WTC11 (cell line): ENCODE measurements at places on chromosomes 7 and 10.
A peak's percentile ranks its signal among the peaks of the same experiment; 100 is the strongest.

DNA sequence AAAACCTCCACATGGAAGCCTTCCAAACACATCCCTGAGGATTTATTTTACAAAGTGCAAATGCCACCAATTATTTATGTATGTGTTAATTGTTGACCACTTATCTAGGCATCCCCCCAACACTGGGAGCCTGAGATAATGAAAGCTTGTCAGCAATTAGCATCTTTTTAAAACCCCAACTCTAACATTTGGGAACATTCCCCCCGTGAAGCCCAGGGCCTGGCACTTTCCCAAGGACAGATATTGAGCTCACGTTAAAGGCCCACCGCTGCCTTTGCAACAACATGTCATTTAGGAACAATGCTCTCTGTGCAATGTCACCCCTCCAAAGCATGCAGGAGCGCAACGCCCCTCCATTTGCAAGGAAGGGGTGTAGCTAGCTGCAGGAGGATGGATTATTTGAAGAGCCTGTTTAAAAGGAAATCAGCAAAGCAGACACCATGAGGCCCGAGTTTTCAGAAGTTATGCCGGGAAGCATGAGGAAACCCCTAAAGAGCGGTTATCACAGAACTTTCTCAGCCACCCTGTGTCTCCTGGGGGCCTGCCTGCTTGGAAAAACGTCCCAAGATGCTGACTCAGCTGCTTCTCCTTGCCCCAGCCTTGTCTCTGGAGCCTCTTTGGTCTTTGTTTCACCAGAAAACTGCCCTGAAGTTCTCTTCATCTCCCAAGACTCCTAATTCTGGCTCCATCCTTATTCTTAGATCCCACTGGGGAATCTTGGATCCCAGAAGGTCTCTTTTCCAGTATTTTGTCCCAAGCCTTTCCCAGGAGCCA is 444.1 kb downstream of the GRID1 start:
- H3K27ac ChIP-seq: no peak overlapping the region
- H3K27me3 ChIP-seq: no peaks in the 10 kb centered on the region
- H3K4me3 ChIP-seq: no peak overlapping the region
- no peak for DNase-seq

- H3K4me3 ChIP-seq: no peak overlapping the region
- no peak overlapping the region for H3K27ac ChIP-seq
- DNase-seq: no peak
- no peaks in the 10 kb centered on the region for H3K27me3 ChIP-seq
These were observed 8.7 kb upstream of the GRIFIN start for GRCh38 chr7:2484868-2485267.

GRCh38 chr7:105261689-105262088 is 127.0 kb downstream of the SRPK2 start:
- H3K36me3 ChIP-seq: peaks cover 22% of the 10 kb centered on the region
- H3K4me1 ChIP-seq: peaks cover 43% of the 10 kb centered on the region
- no peak overlapping the region for H3K4me3 ChIP-seq

DNA sequence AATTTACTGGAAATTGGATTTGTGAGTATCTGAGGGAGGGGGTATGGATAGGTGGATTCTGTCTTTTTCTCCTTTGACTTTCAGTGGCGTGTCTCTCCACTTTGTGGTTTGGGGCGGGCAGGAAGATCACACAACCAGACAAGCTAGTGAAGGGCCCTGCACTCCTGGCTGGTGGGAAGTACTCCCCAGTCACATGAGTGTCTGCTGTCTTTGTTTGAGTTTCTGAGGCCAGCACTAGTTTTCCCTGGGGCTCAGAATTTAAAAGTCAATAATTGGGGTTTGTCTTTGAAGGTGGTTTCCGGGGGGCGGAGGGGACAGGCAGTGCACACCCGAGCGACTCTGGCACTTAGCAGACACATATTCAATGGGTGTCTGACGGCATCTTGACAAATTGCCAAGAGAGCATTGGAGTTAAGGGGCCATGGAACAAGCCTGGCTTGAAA is 120.1 kb downstream of the WDFY4 start:
- H3K4me3 ChIP-seq: no peak overlapping the region
- H3K27me3 ChIP-seq: peaks cover 10% of the 10 kb centered on the region; the same call in 1 of the 2 replicates
- H3K36me3 ChIP-seq: no peaks in the 10 kb centered on the region
- peaks cover 22% of the 10 kb centered on the region for H3K4me1 ChIP-seq
- no peak for DNase-seq
- H3K27ac ChIP-seq: no peak overlapping the region

- H3K36me3 ChIP-seq: no peaks in the 10 kb centered on the region
- H3K4me1 ChIP-seq: peaks cover 47% of the 10 kb centered on the region
- DNase-seq: peak; percentile 78
- H3K27ac ChIP-seq: peak overlapping the region; percentile 99
- peak overlapping the region; percentile 86 for H3K4me3 ChIP-seq
These were observed 1.5 kb upstream of the SKIDA1 start for GRCh38 chr10:21526860-21527597.

- peaks cover 3% of the 10 kb centered on the region; the same call in 1 of the 2 replicates for H3K4me1 ChIP-seq
- no peak for DNase-seq
- H3K36me3 ChIP-seq: peaks cover 18% of the 10 kb centered on the region
- no peak overlapping the region for H3K4me3 ChIP-seq
These were observed 182.8 kb upstream of the PHYHIPL start for GRCh38 chr10:58993480-58994221.

DNA sequence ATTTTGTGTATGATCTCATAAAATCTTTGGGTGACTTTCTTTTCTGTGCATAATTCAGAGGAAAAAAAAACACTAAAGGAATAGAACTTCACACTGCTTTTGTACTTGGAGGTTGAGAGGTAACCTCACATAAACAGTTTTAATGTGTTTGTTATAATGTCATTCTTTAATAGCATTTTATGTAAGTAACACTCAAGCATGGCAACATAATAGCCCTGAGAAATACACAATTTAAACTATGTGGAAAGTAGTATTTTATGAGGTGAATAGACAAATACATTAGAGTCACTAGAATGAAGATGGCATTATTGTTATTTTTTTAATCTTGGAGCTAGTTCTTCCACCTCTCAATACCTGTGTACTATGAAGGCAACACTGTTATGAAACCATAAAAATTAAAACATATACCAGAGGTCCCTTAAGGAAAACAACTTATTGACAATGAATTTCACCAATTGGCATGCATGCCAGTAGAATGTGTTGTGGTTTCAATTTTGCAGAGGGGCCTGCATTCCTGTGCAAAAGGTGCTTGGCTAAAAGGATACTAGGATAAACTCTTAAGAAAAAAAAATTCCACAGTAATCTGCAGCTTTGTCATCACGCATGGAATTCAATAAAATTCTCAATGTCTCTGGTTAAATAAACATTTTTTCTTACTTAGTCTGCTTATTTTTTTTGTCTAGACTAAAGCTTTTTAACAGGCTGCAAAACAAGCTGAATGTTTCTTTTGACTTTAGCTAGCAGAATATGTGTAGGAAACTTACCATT is 102.5 kb downstream of the CD36 start:
- peaks cover 19% of the 10 kb centered on the region for H3K4me1 ChIP-seq
- H3K36me3 ChIP-seq: no peaks in the 10 kb centered on the region
- no peak overlapping the region for H3K27ac ChIP-seq
- H3K27me3 ChIP-seq: no peaks in the 10 kb centered on the region
- H3K4me3 ChIP-seq: no peak overlapping the region

- no peaks in the 10 kb centered on the region; the same call in 1 of the 2 replicates for H3K36me3 ChIP-seq
- DNase-seq: peak; percentile 65
- no peaks in the 10 kb centered on the region for H3K4me1 ChIP-seq
These were observed 9.5 kb downstream of the IRF5 start for GRCh38 chr7:128946936-128947830.

- H3K27me3 ChIP-seq: no peaks in the 10 kb centered on the region
- no peak overlapping the region for H3K4me3 ChIP-seq
- no peak for DNase-seq
- H3K36me3 ChIP-seq: no peaks in the 10 kb centered on the region
- peaks cover 16% of the 10 kb centered on the region for H3K4me1 ChIP-seq
- H3K27ac ChIP-seq: no peak overlapping the region
These were observed 12.2 kb downstream of the PRKCQ start for GRCh38 chr10:6567884-6568283.

- H3K4me3 ChIP-seq: no peak overlapping the region
- DNase-seq: no peak
- H3K36me3 ChIP-seq: peaks cover 35% of the 10 kb centered on the region
- H3K27me3 ChIP-seq: no peaks in the 10 kb centered on the region
These were observed 36.8 kb upstream of the CDC14C start for GRCh38 chr7:48887500-48887899.

GRCh38 chr10:102347236-102347828 is 48.2 kb upstream of the NFKB2 start:
- peaks cover 8% of the 10 kb centered on the region for H3K4me1 ChIP-seq
- H3K4me3 ChIP-seq: no peak overlapping the region
- peaks cover 54% of the 10 kb centered on the region for H3K27me3 ChIP-seq

- H3K4me1 ChIP-seq: no peaks in the 10 kb centered on the region
- no peak overlapping the region for H3K27ac ChIP-seq
- H3K36me3 ChIP-seq: no peaks in the 10 kb centered on the region
- no peaks in the 10 kb centered on the region for H3K27me3 ChIP-seq
These were observed 127.9 kb upstream of the SEM1 start for GRCh38 chr7:96837593-96837992.

GRCh38 chr7:55436457-55436856 is 71.3 kb downstream of the LANCL2 start:
- H3K4me1 ChIP-seq: peaks cover 3% of the 10 kb centered on the region; the same call in 1 of the 2 replicates
- H3K4me3 ChIP-seq: no peak overlapping the region
- no peaks in the 10 kb centered on the region for H3K27me3 ChIP-seq
- no peak overlapping the region for H3K27ac ChIP-seq
- H3K36me3 ChIP-seq: no peaks in the 10 kb centered on the region

DNA sequence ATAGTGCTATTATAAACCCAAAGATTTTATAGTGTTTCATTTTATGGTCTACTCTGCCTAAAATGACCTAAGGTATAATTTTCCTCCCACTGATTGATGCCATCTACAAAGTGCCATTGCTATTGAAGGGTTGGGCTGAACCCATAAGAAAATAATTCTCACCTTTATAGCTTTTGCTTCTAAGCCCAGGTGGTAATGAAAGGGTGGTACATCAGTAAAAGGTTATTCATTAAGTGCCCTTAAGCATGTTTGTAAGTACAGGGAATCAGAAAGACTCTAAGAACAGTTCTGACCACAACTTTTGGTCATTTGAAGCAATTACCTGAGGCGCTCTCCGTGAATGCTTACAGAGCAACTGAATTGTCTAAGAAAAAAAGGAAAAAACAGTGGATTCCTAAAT is 1247.3 kb downstream of the NXPH1 start:
- H3K27me3 ChIP-seq: no peaks in the 10 kb centered on the region
- no peak overlapping the region for H3K4me3 ChIP-seq
- no peak for DNase-seq
- H3K27ac ChIP-seq: no peak overlapping the region

GRCh38 chr7:80781561-80781979 is 137.3 kb downstream of the SEMA3C start:
- no peak for DNase-seq
- no peak overlapping the region for H3K4me3 ChIP-seq
- no peaks in the 10 kb centered on the region for H3K36me3 ChIP-seq
- peaks cover 16% of the 10 kb centered on the region for H3K4me1 ChIP-seq

GRCh38 chr7:19752020-19752419 is 21.4 kb downstream of the TMEM196 start:
- no peaks in the 10 kb centered on the region for H3K27me3 ChIP-seq
- no peak overlapping the region for H3K4me3 ChIP-seq
- DNase-seq: no peak
- no peak overlapping the region for H3K27ac ChIP-seq
- 0 out of 2 replicates have a peak, but pooled peaks cover 3% of the 10 kb centered on the region for H3K4me1 ChIP-seq
- H3K36me3 ChIP-seq: no peaks in the 10 kb centered on the region

DNA sequence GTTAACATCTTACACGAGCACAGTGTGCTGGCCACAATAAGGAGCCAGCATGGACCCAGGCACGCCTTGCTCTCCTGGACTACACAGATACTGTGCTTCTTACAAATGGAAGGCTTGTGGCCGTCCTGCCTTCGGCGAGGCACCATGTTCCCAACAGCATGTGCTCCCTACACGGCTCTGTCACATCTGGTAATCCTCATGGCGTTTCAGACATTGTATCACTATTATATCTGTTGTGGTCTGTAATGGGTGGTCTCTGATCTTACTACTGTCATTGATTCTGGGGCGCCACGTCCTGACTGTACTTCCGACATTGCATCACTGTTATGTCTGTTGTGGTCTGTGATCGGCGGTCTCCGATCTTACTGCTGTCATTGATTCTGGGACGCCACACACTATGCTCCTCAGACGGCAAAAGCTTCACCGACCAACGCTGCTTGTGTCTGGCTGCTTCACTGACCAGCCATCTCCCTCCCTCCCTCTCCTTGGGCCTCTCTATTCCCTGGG is 195.4 kb downstream of the MAD1L1 start:
- peaks cover 21% of the 10 kb centered on the region for H3K4me1 ChIP-seq
- DNase-seq: peak; percentile 6
- H3K27me3 ChIP-seq: no peaks in the 10 kb centered on the region
- H3K27ac ChIP-seq: peak overlapping the region; percentile 86

DNA sequence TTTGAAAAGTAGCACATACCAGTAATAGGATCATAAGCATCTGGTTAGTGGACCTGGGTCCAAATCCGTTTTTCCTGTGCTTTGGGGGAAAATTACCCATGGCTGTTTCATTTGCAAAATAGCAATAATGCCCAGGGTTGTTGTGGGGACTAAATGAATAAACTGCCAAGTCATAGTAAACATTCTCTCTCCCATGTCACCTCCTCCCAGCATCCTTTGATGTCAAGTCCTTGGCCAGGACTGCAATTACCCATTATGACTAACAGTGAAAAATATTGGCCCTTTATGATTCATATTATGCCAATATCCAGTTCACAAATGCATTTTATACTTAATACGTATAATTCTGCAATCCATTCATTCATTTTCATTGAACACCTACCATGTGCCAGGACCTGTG is 23.0 kb downstream of the TOMM7 start:
- no peak overlapping the region for H3K27ac ChIP-seq
- H3K36me3 ChIP-seq: peaks cover 49% of the 10 kb centered on the region
- DNase-seq: no peak
- H3K27me3 ChIP-seq: no peaks in the 10 kb centered on the region; the same call in 1 of the 2 replicates
- no peak overlapping the region for H3K4me3 ChIP-seq

DNA sequence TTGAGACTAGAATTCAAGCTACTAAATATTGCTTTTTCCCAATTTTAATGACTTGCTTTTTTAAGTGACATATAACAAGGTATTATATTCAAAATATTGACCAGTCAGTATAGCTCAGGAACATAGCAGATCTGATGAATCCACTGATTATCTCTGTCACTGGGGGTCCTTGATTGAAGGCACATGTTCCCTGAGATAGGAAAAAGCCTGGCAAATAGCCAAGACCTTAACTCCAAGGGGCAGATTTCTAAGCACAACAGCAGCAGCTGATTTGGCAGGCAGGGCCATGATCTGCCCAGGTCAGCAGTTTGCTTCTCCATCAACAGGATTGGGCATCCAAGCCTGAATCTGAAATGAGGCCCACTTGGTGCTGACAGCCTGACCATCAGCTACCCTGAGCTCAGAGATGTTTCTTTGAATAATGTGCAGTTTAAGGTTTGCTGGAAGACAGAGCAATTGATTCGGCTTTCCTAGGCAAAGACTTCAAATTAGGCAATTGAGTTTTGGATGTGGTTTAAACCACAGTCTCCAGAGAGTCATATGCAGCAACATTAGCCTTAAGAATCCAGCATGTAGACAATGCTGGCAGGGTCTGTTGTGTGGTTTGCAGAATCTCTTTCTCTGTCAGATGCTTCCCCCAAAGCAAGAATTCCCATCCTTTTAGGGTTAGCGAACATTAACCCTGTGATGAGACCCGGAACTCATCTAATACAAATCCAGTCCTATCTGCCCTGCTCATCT is 352.6 kb downstream of the ADRA2A start:
- H3K4me1 ChIP-seq: peaks cover 4% of the 10 kb centered on the region
- no peaks in the 10 kb centered on the region; the same call in 1 of the 2 replicates for H3K36me3 ChIP-seq
- DNase-seq: no peak
- no peak overlapping the region for H3K4me3 ChIP-seq
- no peak overlapping the region for H3K27ac ChIP-seq
- H3K27me3 ChIP-seq: no peaks in the 10 kb centered on the region
